ENCODE measurements at places on chromosomes 12 and 14.

DNA sequence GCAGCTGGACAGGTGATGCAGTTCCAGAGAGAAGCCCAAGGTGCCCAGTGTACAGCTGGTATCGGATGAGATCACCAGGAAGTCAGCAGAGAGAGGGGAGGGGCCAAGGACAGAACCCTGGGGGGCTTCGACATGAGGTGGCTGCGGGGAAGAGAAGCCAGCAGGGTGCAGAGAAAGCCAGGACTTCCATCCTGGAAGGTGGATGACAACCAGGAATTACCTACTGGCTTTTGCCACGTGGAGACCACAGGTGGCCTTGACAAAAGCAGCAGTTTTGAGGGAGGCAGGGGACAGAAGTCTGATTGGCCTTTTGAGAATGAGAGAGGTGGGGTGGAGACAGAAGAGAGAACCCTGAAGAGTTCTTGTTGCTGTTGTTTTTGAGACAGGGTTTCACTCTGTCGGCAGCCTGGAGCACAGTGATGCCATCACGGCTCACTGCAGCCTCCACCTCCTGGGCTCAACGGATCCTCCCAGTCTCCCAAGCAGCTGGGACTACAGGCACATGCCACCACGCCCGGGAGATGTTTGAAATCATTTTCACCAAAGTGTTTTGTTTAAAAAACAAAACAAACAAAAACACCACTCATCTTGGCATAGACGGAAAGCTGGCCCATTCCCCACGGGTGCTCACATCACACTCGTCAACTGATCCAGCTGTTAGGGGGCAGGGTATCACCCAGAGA lies 35.2 kb downstream of the CDC42BPB start:
- no peak for DNase-seq

DNA sequence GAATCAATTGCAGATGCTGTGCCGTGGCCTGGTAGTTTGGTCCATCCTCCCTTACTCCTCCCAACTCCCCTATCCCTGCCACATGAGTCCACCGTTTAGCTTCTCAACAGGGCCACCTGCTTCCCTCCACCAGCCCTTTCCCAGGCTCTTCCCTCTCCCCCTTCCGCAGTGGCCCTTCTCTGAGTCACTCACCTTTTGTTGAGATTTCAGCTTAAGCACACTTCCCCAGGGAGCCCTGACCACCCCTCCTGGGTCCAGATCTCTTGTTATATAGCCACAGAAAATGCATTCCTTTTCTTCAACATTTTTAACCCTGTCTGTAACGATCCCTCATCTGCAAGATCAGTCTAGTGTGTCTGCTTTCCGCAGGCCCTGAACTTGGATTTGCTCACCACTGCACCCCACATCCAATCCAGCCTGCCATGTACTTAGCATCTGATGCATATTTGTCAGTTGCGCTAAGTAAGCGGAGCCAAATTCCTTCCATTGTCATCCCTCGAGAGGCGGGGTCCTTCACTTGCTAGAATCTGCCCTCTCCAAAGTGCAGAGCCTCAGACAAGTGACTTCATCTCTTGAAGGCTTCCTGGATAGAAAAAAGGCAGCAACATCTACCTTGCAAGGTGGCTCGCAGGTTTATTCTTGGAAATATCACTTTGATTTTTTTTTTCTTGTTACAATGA lies 41.1 kb downstream of the TMEM63C start:
- DNase-seq: no peak

- no peak for DNase-seq
These were observed 158.7 kb downstream of the SYT1 start for GRCh38 chr12:79023261-79023660.

GRCh38 chr14:83133981-83134645 lies 1600.5 kb upstream of the SEL1L start:
- DNase-seq: no peak

DNA sequence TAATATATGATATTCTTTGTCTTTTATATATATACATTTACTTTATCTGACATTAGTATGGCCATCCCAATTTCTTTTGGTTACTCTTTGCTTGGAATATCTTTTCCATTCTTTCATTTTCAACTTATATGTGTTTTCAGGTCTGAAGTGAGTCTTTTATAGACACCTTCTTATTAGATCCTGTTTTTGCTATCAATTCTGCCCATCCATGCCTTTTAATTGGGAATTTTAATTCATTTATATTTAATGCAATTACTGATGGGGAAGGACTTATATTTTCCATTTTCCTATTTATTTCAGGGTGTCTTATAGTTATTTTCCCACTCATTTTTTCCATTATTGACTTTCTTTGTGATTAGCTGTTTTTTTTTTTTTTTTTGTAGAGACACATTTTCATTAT lies 43.4 kb downstream of the GABARAPL1 start:
- no peak for DNase-seq

- no peak for DNase-seq
These were observed 2.4 kb downstream of the TMEM121 start for GRCh38 chr14:105528586-105529318.

DNA sequence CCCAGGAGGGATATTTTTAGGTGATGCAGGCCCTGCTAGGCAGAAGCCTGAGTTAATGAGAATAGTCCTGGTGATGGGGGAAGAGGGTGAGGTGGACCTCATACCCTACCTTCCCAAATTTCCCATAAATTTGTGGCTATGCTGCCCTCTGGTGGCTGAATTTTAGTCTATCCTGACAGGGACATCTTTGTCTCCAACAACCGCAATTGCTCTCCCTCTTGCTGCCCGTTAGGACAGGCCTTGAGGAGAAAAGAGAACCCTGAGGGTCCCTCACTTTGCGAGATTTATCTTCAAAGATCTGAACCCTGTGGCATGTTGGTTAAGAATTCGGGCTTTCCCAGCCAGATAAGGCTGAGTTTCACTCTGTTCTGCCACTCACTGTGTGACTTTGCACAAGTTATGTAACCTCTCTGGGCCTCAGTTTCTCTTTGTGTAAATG lies 9.8 kb upstream of the ZNF385A start:
- peak; percentile 81 for DNase-seq
